GM12878 (cell line): ENCODE measurements at places on chromosomes 3 and 15.

DNA sequence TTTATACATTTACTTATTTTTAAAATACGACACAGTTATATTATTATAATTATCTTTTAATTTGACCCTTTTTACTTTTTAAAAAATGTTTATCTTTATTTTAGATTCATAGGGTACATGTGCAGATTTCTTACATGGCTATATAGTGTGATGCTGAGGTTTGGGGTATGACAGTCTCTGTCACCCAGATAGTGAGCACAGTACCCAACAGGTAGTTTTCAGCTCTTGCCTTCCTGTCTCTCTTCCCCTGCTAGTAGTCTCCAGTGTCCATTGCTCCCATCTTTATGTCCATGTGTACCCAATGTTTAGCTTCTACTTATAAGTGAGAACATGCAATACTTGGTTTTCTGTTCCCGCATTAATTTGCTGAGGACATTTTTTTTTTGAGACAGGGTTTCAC, 21.8 kb upstream of the KCNMB2 start:
- no peak for DNase-seq

DNA sequence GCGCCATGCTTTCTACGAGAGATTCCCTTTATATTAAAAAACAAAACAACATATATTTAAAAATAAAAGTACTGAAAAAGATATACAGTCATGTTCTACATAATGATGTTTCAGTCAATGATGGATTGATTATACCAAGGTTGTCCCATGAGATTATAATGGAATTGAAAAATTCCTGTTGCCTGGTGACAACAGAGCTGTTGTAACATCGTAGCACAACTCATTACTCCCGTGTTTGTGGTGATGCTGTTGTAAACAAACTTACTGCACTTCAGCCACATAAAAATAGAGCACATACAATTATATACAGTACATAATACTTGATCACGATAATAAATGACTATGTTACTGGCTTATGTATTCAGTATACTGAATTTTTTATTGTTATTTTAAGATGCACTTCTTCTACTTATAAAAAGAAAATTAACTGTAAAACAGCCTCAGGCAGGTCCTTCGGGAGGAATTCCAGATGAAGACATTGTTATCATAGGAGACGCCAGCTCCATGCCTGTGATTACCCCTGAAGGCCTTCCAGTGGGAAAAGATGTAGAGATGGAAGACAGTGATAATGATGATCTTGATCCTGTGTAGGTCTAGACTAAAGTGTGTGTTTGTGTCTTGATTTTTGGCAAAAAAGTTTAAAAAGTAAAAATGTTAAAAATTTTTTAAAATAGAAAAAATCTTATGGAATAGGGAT, 11.7 kb downstream of the CCR1 start:
- DNase-seq: no peak

- DNase-seq: peak; percentile 83
These were observed 15.4 kb upstream of the BTLA start for GRCh38 chr3:112514527-112515128.

GRCh38 chr3:175620093-175620492, 761.0 kb downstream of the NAALADL2 start:
- DNase-seq: no peak

GRCh38 chr3:60707452-60708020, 543.7 kb downstream of the FHIT start:
- DNase-seq: no peak

- no peak for DNase-seq
These were observed 191.3 kb downstream of the XXYLT1 start for GRCh38 chr3:195079636-195080035.

- DNase-seq: no peak
These were observed 31.4 kb upstream of the MRPS22 start for GRCh38 chr3:139312416-139312815.
